Osteoblast (primary cell): ENCODE measurements at places on chromosomes 16 and 17. TPM values are rescaled to one million over a fixed set of nuclear protein-coding genes. Genes with fewer than 3 reads are reported as not detected.
A peak's percentile ranks its signal among the peaks of the same experiment; 100 is the strongest.

DNA sequence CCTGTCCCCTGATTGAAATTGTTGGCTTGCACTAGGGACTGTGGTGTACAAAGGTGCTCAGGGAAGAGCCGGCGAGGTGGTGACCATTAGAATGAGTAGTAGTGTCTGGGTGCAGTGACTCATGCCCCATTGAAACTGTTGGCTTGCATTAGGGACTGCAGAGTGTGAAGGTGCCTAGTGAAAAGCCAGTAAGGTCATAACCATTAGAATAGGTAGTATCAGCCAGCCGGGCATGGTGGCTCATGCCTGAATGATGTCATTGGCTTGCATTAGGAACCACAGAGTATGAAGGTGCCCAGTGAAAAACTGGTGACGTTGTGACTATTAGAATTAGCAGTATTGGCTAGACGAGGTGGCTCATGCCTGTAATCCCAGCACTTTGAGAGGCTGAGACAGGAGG lies 78.9 kb downstream of the ABCC6 start:
- H3K27ac ChIP-seq, result no peak overlapping the region
- no peak overlapping the region for H3K4me3 ChIP-seq
- DNase-seq, result no peak

GRCh38 chr16:48383877-48384519 lies 1.2 kb downstream of the SIAH1 start:
- H3K27me3 ChIP-seq, result no peaks in the 10 kb centered on the region
- DNase-seq, result peak; percentile 75
- peak overlapping the region; percentile 84 for H3K4me3 ChIP-seq

- no peaks in the 10 kb centered on the region for H3K36me3 ChIP-seq
- DNase-seq, result peak; percentile 5
- no peak overlapping the region for H3K27ac ChIP-seq
- peaks cover 10% of the 10 kb centered on the region for H3K4me1 ChIP-seq
- H3K4me3 ChIP-seq, result no peak overlapping the region
- H3K27me3 ChIP-seq, result peaks cover 4% of the 10 kb centered on the region
Measured at GRCh38 chr16:11262915-11263314, 6.2 kb downstream of the TNP2 start.

DNA sequence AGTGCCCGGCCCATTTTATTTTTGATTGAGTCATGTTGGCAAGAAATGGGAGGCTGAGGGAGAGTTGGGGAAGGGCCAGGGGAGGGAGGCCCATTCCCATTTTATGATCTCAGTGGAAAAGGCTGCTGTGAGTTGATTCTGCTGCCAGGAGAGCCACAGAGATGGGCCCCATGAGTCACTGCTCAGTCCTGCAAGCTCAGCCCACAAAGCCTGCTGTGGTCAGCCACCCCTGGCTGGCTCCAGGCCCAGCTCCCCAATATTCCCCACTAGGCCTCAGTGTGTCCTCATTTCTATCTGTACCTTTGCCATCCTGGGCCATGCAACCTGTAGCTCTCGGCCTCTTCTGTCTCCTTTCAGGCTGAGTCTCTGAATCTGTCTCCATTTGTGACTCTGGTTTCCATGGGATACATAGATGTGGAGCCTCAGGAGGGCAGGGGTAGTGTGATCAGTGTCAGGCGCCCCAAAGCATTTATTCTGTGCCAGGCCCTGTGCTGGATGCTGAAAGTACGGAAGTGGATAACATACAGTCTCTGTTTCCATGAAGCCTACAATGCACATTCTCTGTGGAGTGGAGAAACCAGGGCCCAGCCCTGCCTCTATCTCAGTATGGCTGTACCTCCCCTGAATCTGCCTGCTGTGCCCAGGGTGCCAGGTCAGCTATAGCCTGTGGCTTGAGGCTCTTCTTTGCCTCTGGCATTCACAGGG lies 1.9 kb upstream of the PLEKHG4 start:
- peak overlapping the region; percentile 94 for H3K27ac ChIP-seq
- no peaks in the 10 kb centered on the region for H3K27me3 ChIP-seq
- H3K4me1 ChIP-seq, result peaks cover 33% of the 10 kb centered on the region

DNA sequence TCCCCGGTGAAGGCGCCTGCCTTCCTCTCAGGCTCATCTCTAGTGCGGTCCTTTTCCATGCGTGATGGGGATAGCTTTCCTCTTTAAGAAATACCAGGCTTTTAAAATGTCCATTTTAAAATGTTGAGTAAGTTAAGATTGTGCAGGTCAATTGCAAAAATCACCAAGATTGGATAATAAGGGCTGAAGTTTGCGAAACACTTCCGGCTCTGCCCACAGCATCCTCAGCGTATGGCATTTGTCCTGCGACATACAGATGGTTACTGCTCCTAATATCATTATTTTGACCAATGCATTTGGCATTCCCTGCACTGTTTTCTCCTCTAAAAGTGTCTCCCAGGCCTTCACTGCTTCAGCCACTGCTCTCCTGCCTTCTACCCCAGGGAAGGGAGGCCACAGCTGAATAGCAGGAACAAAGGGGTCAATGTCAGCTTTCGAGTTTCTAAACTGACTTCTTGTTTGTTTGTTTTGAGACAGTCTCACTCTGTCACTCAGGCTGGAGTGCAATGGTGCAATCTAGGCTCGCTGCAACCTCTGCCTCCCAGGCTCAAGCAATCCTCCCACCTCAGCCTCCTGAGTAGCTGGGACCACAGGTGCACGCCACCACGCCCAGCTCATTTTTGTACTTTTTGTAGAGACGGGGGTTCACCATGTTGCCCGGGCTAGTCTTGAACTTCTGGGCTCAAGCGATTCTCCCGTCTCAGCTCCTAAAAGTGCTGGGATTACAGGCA lies 91.9 kb downstream of the CRISPLD2 start:
- H3K27ac ChIP-seq, result no peak overlapping the region
- DNase-seq, result no peak
- H3K27me3 ChIP-seq, result peaks cover 22% of the 10 kb centered on the region

Gene KRT36
- 0.36 TPM in 1 of 2 replicates, not detected in the other for total RNA-seq

Gene SEPTIN1
- 0.29 TPM in 1 of 2 replicates, not detected in the other for total RNA-seq

DNA sequence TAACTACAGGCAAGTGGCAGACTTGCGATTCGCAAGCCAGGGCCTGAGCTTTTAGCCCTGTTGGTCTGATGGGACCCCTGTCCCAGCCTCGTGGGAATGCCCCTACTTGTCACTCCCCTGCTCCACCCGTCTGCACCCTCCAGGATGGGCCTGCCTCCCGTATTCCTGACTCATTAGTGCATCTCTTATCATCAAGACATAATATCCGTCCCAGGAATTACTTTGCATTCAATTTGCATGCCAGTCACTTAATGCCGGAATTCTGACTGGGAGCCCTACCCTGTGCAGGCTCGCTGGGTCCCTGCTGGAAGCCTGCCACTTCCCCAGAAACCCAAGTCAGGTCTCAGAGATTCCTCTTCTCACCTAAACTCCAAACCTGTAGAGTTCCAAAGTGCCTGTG lies 3.3 kb downstream of the PRSS53 start:
- H3K36me3 ChIP-seq, result peaks cover 23% of the 10 kb centered on the region
- DNase-seq, result peak; percentile 82
- H3K4me3 ChIP-seq, result no peak overlapping the region
- H3K4me1 ChIP-seq, result peaks cover 2% of the 10 kb centered on the region

DNA sequence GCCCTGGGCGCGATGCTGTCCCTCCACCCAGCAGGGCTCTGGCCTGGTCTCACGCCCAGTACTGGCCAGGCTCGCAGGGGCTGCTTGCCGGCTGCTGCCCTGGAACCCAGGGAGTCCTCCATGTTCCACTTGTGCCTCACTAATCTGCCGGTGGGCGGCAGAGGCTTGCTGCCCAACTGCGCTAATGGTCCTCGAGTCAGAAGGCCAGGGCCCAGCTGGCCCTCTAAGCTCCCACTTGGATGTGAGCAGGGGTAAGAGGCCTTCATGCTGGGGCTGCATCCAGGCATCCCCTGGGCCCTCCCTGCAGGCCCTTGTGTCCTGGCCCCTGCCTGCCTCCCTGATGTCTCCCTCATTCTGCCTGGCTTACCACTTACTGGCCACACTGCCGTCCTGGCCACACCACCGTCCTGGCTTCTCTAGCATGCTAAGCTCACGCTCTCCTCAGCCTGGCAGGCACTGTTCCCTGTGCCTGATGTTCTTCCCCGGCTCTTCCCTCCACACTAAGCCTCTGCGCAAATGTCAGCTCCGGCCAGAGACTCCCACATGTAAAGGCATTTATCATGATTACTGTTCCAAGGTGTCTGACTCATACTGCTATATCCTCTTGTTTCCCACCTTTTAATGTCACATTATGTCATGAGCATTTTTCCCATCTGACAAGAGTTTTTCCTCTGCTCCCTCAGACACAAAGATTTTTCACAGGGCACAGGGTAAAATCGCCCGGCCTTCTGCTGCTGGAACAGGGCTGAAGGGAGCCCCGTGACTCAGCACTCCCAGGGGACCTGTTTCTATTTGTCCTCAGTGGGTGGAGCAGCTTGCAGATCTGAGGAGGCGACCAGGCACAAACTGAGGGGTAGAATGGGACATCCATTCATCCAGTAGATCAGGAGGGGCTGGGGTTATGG lies 15.9 kb downstream of the B9D1 start:
- H3K4me1 ChIP-seq, result peaks cover 32% of the 10 kb centered on the region
- H3K4me3 ChIP-seq, result no peak overlapping the region
- no peaks in the 10 kb centered on the region for H3K27me3 ChIP-seq
- DNase-seq, result peak; percentile 98

- H3K4me1 ChIP-seq, result no peaks in the 10 kb centered on the region
- H3K36me3 ChIP-seq, result no peaks in the 10 kb centered on the region
- no peak overlapping the region for H3K4me3 ChIP-seq
Measured at GRCh38 chr16:14056970-14057369, 14.1 kb upstream of the MRTFB start.

DNA sequence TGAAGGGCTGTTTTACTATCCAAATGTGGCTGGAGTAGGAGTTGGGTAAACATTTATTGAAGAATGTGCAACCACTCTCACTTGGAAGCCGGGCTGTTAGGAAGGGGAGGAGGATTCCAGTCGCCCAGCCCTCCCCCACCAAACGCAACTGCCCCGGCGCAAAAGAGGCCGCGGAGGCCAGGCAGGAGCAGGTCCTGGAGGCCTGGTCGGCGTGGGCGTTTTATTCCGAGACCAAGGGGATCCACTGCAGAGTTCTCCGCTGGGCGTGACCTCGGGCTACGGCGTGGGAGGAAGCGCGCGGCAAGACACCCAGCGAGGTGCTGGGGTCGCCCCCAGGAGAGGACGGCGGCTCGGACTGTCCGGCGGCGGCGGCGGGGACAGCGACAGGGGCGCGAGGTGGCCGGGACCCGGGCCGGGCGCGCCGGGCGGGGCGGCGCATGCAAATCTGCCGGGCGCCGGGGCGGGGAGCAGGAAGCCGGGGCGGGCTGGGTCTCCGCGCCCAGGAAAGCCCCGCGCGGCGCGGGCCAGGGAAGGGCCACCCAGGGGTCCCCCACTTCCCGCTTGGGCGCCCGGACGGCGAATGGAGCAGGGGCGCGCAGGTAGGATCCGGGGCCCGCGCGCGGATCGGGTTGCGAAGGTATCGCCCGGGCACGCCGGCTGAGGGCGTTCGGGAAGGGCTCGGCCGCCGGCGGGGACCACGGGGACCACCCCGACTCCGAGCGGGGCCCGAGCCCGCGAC lies at the start of gene IL4R:
IL4R (plus strand) TSS at position 553 of the 739 bp plus-strand sequence. CDS start 26,230 bp downstream, outside the sequence.
- H3K4me1 ChIP-seq, result peaks cover 46% of the 10 kb centered on the region
- no peaks in the 10 kb centered on the region for H3K27me3 ChIP-seq
- peaks cover 8% of the 10 kb centered on the region for H3K36me3 ChIP-seq
- peak; percentile 96 for DNase-seq
- peak within 1 kb of the TSS; percentile 89 for H3K4me3 ChIP-seq

GRCh38 chr16:49337814-49338350 lies 35.7 kb upstream of the C16orf78 start:
- H3K4me3 ChIP-seq, result no peak overlapping the region
- H3K36me3 ChIP-seq, result no peaks in the 10 kb centered on the region
- no peak overlapping the region for H3K27ac ChIP-seq
- H3K27me3 ChIP-seq, result no peaks in the 10 kb centered on the region
